WERI-Rb-1 (cell line): ENCODE measurements at places on chromosomes 2 and 18.

DNA sequence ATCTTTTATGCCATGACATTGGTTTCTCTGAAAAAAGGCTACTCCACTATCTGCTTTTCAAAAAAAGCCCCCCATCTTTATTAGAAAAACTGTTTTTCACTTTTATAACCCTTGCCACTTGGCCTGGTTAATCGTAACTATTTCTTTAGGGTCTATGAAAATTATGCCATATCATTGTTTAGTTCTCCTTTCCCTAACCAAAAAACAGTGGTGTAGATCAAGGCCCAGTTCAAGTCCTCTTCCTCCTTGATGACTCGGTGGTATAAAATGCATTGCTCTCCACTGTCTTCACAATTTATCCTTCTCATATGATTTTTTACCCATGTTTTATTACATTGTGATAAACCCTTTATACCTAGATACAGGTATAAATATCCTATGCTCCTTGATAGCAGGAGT, 205.5 kb downstream of the ZNF521 start:
- no peak for DNase-seq

DNA sequence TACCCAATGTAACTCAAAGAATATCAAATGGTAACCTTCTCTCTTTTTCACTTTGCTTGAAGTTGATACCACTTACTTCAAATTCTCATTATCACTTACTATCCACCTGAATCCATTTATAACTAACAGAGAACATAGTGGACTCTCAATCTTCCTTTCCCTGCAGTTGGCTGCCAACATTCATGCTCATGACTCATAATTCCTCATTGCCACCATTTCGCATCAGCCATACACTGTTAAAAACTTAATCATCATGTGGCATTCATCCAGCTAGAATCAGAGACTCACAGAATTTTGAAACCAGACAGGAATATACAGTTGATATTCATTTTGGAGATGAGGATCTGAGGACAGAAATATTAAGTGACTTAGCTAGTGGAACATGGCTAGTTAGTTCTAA, 56.8 kb downstream of the SLC4A10 start:
- DNase-seq = no peak

DNA sequence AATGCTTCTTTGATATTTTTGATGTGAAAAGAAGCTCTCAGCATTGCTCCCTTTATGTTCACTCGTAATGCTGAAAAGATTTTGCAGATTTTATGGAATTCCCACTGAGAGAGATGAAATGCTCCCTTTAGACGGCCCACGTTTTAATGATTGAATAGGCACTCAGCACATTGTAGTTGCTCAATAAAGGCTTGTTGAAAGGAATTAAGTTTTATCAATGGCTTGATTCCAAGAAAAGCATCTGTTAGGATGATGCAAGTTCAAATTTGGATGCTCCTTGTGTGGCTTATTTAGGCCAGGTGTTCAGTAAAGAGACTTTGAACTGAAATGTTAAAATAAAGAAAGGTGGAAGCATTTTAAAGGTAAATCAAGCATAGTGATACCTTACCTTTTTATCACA, 725.1 kb downstream of the EPHA4 start:
- no peak for DNase-seq

DNA sequence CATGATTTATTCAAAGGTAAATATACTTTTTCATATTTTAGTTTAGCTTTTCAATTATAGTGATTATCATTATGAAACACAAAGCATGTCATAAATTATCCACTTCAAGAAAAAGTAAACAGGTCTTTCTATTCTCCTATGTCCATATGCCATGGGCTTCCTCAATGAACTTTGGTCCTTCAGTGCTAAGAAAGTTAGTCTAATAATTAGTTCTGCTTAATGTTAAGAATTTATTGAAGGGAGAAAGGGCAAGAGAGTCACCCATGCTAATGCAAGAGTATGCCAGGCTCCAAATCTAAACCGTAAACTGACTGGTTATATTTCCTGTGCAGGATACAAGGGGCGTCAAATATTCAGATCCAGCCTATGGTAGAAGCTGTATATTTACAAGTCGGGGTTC, 96.2 kb downstream of the GORASP2 start:
- DNase-seq = no peak

DNA sequence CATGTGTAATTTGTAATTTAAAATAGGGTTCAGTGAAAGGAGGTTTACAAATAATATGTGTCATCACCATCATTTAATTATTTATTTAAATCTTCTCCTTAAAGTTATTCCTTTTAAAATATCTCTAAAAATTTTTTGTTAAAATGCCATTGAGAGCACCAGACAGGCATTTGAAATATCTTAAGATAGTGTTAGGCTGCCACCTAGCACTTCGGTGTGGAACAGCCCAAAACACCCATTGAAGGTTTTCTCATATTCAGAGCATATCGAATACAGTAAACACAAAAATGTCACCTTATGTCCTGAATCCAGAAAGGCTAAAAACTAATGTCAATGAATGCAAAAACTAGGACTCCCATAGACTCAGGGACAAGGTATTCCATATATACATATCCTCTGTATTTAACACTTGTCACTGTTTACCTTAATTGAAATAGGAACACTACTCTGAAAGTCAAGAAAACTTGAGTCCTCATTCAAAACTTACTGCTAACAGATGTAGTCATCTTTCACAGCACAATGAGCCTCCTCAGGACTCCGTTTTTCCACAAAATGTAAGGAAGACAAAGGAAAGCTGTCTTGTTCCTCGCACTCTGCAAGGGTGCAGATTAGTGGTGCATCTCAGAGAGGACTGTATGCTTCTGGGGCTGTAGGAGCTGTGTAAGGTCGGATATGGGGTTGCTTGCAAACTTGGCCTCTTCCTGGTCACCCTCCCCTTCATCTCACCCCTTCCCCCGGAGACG, 329.5 kb downstream of the PAX3 start:
- peak; percentile 20 for DNase-seq

DNA sequence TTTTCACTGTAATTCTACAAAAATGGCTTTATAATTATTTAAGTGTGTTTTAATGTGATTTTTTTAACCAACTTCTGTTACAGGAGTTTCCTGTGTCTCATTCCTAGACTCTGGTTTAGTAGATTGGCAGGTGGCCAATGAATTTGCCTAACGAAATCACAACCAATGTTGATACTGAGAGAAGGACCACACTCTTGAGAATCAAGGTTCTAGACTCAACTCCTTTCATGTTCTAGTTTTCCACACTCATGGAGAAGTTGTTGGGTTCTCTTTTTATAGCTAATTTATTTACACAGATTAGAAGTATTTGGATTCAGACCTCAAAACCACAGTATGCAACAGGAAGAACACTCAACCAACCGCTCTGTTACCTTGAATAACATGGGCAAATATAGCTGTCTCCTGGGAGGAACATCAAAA, 22.6 kb upstream of the USP34 start:
- DNase-seq = no peak

DNA sequence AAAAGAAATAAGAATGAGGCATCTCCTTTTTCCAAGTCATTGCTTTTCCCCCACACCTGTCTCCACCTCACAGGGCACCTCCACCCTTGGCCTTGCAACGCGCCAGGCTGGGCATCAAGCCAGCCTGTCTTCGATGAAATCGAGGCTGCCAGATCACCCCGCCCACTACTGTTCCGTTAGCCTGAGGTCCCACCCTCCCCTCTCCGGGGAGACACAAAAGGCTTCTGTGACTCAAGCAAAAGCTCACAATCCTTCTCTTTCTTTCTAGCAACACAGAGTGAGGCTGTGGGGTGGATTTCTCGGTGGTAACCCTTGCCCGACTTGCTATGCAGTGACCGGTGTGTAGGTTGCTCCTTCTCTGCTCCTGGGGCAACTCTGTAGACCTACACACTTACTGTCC, 9.9 kb downstream of the TNP1 start:
- no peak for DNase-seq

GRCh38 chr18:51195086-51195450, 2.4 kb downstream of the MEX3C start:
- no peak for DNase-seq
